Dorsolateral prefrontal cortex (tissue), 122 donors: ENCODE measurements at places on chromosomes 2 and 18. TPM values are rescaled to one million over a fixed set of nuclear protein-coding genes. Genes with fewer than 3 reads are reported as not detected.

GRCh38 chr2:179602452-179602851 is 259.0 kb downstream of the ZNF385B start:
- DNase-seq = no peak

DNA sequence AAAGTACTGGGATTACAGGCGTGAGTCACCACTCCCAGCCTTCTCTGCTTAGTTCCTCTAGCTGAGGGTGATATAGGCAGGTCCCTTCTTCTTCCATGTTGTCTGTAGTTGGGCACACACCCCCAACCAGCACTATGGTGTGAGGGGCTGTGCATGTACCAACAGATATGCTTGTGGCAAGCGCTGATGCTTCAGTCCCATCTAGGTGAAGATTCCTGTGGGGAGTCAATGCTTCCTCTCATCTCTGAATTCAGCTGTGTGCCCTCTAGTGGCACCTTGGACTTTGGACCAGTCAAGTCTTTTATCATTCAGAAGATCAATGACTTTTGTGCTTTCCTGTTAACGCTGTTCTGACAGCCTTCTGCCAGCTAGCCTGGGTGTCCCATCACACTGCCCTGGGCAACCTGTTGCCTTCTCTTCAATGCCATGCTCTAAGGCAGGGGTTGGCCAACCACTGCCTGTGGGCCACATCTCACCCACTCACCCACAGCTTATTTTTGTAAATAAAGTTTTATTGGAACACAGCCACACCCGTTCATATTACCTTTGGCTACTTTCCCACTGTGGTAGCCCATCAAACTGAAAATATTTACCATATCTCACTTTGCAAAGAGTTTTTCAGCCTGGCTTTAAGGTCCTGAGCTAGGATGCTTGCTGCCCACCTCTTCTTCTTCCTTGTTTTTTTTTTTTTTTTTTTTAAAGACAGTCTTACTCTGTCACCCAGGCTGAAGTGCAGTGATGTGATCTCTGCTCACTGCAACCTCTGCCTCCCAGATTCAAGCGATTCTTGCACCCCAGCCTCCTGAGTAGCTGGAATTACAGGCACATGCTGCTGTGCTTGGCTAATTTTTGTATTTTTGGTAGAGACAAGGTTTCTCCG is 51.0 kb downstream of the NPAS2 start:
- DNase-seq = no peak

PARD6G gene
- 6.4 TPM for total RNA-seq

DNA sequence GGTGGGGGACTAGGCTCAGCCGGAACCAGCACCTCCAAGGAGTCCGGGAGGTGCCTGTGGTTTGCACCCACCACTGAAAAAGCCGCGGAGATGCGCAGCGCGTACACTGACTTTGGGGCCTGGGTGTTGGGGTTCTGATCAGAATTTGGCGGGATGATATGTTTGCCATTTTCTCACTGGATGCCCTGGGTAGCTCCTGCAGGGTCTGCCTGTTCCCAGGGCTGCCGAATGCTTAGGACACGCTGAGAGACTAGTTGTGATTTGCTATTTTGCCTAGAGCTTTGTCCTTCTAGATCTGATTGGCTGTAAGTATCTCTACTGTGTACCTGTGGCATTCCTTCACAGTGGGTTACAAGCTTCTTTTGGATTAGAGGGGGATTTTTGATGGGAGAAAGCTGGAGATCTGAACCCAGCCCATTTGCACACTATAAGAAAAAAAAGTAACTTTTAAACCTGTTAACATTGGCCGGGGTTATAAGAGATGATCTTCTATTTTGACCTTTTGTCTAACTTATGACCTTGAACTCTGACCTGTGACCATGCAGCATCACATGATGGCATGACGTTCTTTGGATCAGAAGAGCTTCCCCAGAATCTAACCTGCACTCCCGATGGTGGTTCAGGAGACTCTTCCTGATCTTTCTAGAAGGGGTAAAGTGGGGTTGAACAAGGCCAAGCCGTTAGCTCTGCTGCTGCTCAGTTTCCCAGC is 1.6 kb downstream of the KCNE4 start:
- DNase-seq = no peak

IL36RN gene
- total RNA-seq = not detected

DNA sequence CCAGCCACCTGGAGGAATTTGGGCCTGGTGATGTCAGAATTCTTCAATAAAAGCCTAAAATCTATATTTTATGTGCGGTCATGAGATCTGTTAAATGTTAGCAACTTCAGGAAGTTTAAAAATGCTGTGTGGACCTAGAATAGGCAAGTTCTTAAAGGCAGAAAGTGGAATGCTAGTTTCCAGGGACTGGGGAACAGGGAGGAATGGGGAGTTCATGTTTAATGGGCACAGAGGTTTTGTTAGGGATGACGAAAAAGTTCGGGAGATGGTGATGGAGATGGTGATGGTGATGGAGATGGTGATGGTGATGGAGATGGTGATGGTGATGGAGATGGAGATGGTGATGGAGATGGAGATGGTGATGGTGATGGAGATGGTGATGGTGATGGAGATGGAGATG is 9.2 kb downstream of the TYMS start:
- no peak for DNase-seq

DNA sequence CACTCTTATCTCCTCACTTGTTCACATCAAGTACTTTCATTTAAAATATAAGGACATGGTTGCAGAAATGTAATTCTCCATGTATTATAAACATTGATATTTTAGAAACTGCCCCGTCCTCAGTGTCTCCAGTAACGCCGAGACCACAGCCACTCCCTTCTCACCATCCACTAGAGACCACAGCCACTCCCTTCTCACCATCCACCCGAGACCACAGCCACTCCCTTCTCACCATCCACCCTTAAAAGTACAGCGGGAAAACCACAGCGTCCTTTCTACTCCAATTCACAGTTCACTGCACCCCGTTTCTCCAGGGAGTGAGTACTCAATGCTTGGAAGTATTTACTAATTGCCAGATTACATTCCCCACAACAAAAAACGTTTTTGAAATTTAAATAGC is 1452.2 kb upstream of the ACVR2A start:
- no peak for DNase-seq

DNA sequence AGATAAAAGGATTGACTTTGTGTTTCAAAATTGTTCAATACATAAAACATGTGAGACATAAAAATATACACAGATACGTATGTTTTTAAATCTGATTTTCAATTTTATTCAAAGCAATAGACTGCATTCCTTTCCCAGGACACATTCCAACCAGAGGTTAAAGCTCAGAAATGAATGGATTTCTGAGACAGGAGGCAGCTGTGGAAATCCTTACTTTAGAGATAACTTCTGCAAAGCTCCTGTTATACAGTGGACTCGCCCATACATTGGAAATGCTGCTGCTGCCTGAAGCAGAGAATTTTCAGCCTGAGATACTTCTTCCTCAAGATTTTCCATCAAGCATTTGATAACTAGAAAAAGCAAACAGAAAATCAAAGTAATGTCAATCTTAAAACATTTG is 43.8 kb downstream of the THADA start:
- no peak for DNase-seq

DNA sequence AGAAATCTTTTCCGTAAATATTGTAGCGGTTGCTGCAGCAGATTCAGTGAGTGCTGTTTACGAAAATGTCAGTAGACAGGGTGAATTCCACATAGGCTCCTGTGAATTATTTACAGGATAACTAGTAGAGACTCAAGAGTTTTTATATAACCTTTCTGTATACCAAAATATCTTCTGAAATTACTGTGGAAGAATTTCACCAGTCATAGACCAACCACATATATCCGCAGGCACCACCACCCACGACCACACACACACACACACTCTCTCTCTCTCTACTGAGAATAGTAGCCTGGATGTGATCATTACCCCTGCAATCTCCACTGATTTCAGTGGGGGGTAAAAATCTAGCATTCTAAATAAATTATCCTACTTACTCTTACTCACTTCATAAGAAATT is 341.8 kb downstream of the RBM43 start:
- no peak for DNase-seq

ABCG5 gene
- 0.36 TPM for total RNA-seq

- no peak for DNase-seq
Observed at GRCh38 chr2:134943540-134943939, 24.9 kb downstream of the CCNT2 start.

MLPH gene
- 2.0 TPM for total RNA-seq

- no peak for DNase-seq
Observed at GRCh38 chr2:20235655-20236305, 10.8 kb upstream of the SDC1 start.

CHRNA1 gene
- total RNA-seq = 1.4 TPM

DNA sequence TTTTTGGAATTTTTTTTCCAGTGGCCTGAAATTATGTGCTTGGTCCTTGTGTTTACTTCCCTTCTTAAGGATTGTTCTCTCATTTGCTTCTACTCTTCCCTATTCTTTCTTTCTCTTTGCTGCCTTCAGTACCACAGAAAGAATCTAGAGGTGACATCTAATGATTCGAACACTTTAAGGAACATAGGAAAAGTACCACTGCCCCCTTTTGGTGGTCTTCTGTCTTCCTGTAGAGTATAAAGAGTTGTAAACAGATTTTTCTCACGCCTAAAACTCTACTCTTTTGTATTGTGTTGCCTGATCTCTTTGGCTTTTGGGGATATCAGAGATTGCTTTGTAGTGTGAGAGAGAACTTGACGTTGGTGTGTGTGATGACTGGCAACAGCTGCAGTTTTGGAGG is 7.0 kb upstream of the SCTR start:
- no peak for DNase-seq

ST3GAL5 gene
- 80.4 TPM for total RNA-seq

CTIF gene
- total RNA-seq = 207 TPM

WDR12 gene
- 33.8 TPM for total RNA-seq

DNA sequence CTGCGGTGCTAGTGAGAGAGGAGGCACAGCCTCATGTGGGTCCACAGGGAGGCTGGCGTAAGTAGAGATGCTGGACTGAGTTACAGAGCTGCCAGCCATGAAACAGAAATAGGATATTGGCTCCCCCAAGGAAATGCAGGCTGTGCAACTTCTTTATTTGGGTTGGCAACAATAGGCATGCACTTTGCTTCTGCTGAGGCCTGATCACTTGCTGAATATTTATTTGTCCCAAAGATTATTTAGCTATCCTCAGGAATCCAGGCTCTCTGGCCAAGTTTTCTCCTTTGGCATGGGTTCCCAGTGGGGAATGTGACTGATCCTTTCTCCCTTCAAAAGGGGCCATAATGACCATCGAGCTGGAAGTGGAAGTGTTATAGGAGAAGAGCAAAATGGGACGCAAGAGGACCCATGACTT is 60.0 kb downstream of the MAPK4 start:
- DNase-seq = no peak

- DNase-seq = no peak
Observed at GRCh38 chr2:197821550-197822289, 17.3 kb downstream of the PLCL1 start.

DNA sequence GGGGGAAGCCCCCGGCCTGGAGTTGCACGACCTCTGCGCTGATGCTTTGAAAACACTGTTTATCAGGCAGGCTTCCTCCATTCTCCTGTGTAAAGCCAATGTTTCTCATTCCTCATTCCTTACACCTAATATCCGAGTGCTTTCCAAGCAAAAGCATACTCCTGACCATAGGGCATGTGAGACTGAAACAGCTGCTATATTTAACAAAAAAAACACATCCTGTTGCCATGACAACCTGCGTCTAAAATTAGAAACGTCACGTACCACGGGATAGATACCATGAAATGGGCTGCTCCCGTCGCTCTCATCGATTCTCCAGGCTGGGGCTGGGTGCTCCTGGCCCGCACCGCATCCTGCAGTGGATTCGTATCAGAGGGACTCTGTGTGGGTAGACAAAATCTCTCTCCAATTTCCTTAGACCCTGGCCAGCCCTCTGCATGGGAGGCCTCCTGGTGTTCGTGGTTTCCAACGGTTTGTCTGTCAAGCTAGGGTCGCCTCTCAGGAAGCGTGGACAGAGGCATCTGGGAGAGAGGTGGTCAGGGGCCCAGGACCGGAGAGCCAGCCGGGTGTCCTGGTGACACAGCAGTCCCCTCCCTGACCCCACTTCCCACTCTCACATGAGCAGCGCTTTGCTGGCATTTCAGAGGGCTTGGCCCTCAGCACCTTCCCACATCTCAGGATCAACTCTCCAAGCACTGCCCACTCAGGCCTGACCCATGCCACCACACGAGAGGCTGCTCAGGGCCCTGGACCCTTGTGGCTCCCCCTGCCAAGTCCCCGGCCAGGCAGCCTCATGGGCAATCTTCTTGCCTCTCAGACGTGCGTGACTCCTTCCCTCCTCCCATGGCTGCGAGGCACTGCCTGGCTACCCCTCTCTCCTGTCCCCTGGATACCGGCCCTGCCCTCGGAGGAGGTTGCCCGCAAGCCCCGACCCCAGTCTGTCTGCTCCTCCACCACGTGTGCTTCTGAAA is 268.1 kb downstream of the NDUFA10 start:
- no peak for DNase-seq

COMMD1 gene
- total RNA-seq = 38.4 TPM

GRCh38 chr2:37376421-37377186 is 32.2 kb downstream of the QPCT start:
- no peak for DNase-seq

LRRTM4 gene
- total RNA-seq = 56.6 TPM

GRCh38 chr2:236510034-236510433 is 59.6 kb upstream of the ACKR3 start:
- no peak for DNase-seq

GRCh38 chr18:323253-323622 is 55.4 kb upstream of the THOC1 start:
- no peak for DNase-seq

DNA sequence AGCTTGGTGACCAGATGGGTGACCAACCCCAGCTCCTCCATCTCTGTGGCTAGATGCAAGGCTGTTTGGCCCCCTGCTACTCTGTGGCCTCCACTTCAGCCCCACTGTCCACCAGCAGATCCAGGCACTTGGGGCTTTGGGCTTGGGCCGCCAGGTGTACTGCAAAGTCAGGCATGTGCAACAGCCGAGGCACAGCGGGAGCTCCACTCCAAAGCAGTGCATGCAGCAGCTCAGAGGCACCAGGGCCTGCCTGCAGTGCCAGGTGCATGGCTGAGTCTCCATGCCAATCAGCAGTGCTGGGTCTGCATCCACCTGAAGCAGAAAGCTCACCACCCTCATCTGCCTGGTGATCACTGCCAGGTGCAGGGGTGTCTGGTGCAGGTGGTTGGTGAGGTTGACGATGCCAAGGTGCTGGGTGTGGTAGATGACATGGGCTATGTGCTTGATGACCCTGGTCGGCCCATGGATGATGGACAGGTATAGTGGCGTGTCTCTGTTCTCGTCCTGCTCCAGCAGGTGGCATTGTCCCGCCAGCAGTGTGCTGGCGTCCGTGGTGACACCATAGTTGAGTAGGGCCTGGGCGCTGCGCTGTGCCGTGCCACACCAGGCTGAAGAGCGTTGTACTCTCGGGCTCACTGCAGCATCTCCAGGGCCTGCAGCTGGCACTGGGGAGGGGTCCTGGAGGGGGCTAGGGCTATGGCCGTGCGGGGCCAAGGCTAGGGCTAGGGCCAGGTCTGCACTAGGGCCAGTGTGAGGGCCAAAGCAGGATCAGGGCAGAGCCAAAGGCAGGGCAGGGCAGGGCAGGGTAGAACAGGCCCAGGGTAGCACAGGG is 1.0 kb upstream of the ANKRD62 start:
- DNase-seq = no peak
